ENCODE measurements at places on chromosomes 1 and 21. TPM values are rescaled to one million over a fixed set of nuclear protein-coding genes. Genes with fewer than 3 reads are reported as not detected.

GRCh38 chr1:213371847-213372619, 321.0 kb downstream of the RPS6KC1 start:
- no peaks in the 10 kb centered on the region for H3K4me1 ChIP-seq
- H3K4me3 ChIP-seq = no peak overlapping the region
- no peak for DNase-seq
- no peak overlapping the region for H3K27ac ChIP-seq
- H3K27me3 ChIP-seq = no peaks in the 10 kb centered on the region
- no peaks in the 10 kb centered on the region for H3K36me3 ChIP-seq

DNA sequence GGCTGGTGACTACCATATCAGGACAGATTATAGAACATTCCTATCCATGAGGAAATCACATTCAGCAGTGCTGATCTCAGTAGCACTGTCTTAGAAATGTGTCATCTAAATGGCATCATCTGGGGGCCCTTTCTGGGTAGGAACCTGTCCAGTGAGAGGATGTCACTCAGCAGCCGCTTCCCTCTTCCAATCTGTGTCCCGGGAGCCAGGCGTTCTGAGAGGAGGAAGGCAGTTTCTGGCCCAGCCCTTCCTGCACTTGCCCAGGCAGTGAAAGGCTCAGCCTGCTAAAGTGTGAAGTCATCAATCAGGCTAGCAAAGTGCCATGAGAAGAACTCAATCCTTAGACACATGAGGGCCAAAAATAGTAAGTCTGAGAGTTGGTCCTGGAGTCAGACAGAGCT, 25.6 kb downstream of the RAB4A start:
- H3K4me3 ChIP-seq = no peak overlapping the region
- peaks cover 11% of the 10 kb centered on the region for H3K4me1 ChIP-seq
- H3K27ac ChIP-seq = no peak overlapping the region
- no peaks in the 10 kb centered on the region for H3K27me3 ChIP-seq
- DNase-seq = peak; percentile 80

GRCh38 chr1:47711184-47711847, 273.5 kb downstream of the FOXD2 start:
- no peak overlapping the region for H3K27ac ChIP-seq
- no peaks in the 10 kb centered on the region for H3K36me3 ChIP-seq

DNA sequence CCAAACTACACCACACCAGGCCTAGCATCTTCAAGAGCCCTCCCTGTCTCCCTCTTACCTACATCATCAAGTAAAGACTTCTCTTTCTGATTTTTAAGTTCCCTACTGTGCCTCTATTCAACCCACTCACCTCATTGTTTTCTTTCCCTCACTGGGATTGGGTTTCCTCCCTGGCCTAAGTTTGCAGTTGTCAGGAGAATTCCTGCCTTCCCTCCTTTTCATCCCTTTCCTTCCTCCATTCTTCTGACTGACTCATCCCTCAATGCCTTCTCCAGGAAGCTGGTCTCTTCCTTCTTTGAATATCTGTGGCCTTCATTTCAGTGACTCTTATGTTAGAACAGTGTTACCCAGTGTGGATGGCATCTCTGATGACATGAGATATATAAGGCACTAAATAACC, 139.9 kb upstream of the KIAA0040 start:
- no peak overlapping the region for H3K4me3 ChIP-seq
- DNase-seq = no peak
- no peaks in the 10 kb centered on the region for H3K36me3 ChIP-seq
- H3K4me1 ChIP-seq = no peaks in the 10 kb centered on the region
- H3K27me3 ChIP-seq = no peaks in the 10 kb centered on the region
- no peak overlapping the region for H3K27ac ChIP-seq

- H3K27ac ChIP-seq = no peak overlapping the region
- H3K4me1 ChIP-seq = peaks cover 12% of the 10 kb centered on the region
- peaks cover 22% of the 10 kb centered on the region for H3K36me3 ChIP-seq
- no peak for DNase-seq
- H3K4me3 ChIP-seq = no peak overlapping the region
- no peaks in the 10 kb centered on the region for H3K27me3 ChIP-seq
Observed at GRCh38 chr1:116408803-116409720, 36.0 kb downstream of the ATP1A1 start.

Gene KLHDC8A
- not detected for total RNA-seq

DNA sequence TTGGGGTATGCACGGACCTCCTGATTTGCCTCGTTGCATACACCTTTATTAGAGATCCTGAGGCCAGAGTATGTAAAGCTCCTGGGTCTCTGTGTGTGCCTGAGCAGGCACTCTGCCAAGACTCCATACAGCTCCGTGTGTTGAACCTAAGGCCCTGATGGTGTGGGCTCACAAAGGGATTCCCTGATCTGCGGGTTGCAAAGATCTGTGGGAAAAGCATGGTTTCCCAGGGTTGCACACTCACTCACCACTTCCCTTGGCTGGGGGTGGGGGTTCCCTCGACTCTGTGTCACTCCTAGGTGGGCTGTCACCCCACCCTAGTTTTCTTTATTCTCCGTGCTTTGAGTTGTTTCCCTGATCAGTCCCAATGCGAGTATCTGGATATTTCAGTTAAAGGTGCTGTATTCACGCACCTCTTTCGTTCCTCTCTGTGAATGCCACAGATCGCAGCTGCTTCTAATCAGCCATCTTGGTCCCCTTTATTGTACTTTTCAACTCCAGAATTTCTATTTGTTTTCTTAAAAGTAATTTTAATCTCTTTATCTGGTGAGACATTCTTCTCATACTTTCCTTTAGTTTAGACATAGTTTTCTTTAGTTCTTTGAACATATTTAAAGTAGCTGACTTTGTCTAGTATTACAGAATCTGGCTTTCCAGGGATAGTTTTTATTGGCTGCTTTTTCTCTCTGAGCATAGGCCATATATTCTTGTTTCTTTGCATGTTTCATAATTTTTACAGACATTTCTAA, 39.0 kb upstream of the F3 start:
- no peaks in the 10 kb centered on the region for H3K27me3 ChIP-seq
- H3K36me3 ChIP-seq = no peaks in the 10 kb centered on the region
- peak; percentile 18 for DNase-seq
- H3K4me1 ChIP-seq = peaks cover 27% of the 10 kb centered on the region
- H3K27ac ChIP-seq = peak overlapping the region; percentile 68
- no peak overlapping the region for H3K4me3 ChIP-seq

Gene SLC30A10
- not detected for total RNA-seq

- H3K4me1 ChIP-seq = 0 out of 2 replicates have a peak, but pooled peaks cover 3% of the 10 kb centered on the region
- no peak overlapping the region for H3K27ac ChIP-seq
- no peak for DNase-seq
- H3K27me3 ChIP-seq = no peaks in the 10 kb centered on the region
Observed at GRCh38 chr1:149967646-149968045, 31.0 kb upstream of the MTMR11 start.

- no peak overlapping the region for H3K4me3 ChIP-seq
- H3K27ac ChIP-seq = no peak overlapping the region
- H3K4me1 ChIP-seq = peaks cover 4% of the 10 kb centered on the region
- no peaks in the 10 kb centered on the region for H3K36me3 ChIP-seq
Observed at GRCh38 chr1:43529206-43529731, 1.4 kb upstream of the PTPRF start.

Gene DCST2
- not detected for total RNA-seq

DNA sequence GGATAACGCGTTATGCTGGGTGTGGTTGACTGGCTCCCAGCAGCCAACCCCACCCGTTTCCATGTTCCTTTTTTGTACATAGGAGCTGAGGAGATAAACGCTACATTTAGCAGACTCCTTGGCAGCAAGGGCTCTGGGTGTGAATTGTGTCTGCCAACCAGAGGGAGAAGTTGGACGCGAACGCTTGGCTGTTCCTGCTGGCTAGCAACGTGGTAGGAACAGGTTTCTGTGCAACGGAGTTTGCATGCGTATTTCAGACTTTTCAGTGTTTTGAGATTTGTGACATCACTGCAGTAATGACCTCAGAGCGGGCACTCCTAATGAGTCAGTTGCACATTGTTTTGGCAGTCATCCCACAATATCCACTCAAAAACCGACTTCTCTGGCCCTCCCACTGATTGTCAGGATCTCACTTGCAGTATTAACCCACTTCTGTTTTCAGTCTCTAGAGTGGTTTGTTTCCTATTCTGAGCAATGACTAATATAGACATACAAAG, 98.7 kb upstream of the RGS1 start:
- no peak overlapping the region for H3K27ac ChIP-seq
- H3K4me1 ChIP-seq = peaks cover 13% of the 10 kb centered on the region
- peak; percentile 90 for DNase-seq
- peaks cover 6% of the 10 kb centered on the region for H3K27me3 ChIP-seq

DNA sequence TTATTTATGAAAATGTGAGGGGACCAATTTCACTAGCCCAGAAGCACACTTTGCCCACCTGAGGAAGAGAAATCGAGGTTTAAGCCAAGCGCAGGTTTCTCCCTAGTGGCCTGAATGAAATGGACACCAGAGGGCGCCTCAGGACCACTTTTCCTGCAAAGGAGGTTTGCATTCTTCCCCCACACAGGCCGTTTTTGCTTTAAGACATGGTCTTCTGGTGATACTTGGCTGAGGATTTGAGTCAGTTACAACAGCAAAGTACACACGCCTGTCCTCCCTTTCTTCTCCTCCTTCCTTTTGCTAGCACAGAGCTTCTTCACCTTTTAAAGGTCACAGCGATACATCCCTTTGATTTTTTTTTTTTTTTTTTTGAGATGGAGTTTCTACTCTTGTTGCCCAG, 5.4 kb downstream of the PLA2G2E start:
- H3K27me3 ChIP-seq = no peaks in the 10 kb centered on the region
- DNase-seq = peak; percentile 87
- no peaks in the 10 kb centered on the region for H3K36me3 ChIP-seq
- H3K27ac ChIP-seq = no peak overlapping the region
- H3K4me3 ChIP-seq = no peak overlapping the region

- 0 out of 2 replicates have a peak overlapping the region, but pooled peaks have one; percentile 18 for H3K4me3 ChIP-seq
- peak; percentile 93 for DNase-seq
- peaks cover 18% of the 10 kb centered on the region for H3K27me3 ChIP-seq
- peak overlapping the region; percentile 73 for H3K27ac ChIP-seq
Observed at GRCh38 chr1:121558514-121558913, 373.7 kb downstream of the SRGAP2C start.

- no peaks in the 10 kb centered on the region for H3K4me1 ChIP-seq
- no peak for DNase-seq
- no peaks in the 10 kb centered on the region for H3K27me3 ChIP-seq
- H3K36me3 ChIP-seq = peaks cover 21% of the 10 kb centered on the region
Observed at GRCh38 chr1:162740755-162741154, 49.7 kb upstream of the HSD17B7 start.

- no peaks in the 10 kb centered on the region for H3K27me3 ChIP-seq
- 0 out of 2 replicates have a peak, but pooled peaks cover 5% of the 10 kb centered on the region for H3K4me1 ChIP-seq
- H3K27ac ChIP-seq = no peak overlapping the region
- no peak overlapping the region for H3K4me3 ChIP-seq
- no peaks in the 10 kb centered on the region for H3K36me3 ChIP-seq
- DNase-seq = peak; percentile 42
Observed at GRCh38 chr1:71780681-71781080, 501.7 kb downstream of the NEGR1 start.
